GM23248 (cell line): ENCODE measurements at places on chromosomes 11 and 22.

GRCh38 chr22:33743756-33744155, 176.5 kb downstream of the LARGE1 start:
- no peak for DNase-seq

- peak; percentile 35 for DNase-seq
Observed at GRCh38 chr11:78961937-78962701, 387.5 kb upstream of the NARS2 start.

DNA sequence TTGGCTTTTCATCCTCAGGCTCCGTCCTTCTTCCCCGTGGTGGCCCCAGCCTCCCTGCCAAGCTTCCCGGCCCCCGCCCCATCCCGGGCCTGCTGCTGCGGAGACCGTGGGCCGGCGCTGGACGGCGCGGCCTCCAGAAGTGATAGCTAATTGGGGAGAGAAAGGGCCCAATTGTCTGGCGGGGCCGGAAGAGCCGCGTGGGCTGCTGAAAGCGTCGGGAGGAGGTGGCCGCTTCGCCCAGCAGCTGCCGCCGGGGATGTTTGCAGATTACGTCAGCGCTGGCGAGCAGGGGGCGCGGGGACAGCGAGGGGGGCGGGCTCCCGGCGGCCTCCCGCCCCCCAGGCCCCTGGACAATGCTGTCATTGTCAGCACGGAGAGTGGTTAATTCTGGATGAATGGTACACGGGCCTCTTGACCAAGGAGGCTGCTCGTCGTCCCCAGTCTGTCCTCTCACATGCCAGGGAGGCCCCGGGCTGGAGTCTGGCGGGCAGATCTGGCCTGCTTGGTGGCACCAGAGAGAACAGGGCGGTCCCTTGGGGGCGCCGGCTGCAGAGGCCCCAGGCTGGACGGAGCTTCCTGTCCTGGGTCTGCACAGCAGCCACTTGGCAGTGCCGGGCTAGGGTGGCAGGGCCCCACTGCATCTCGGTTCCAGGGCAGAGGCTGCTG, 1.6 kb downstream of the SMIM38 start:
- DNase-seq, result peak; percentile 76

- peak; percentile 55 for DNase-seq
Observed at GRCh38 chr11:134036492-134037045, 32.3 kb upstream of the JAM3 start.

DNA sequence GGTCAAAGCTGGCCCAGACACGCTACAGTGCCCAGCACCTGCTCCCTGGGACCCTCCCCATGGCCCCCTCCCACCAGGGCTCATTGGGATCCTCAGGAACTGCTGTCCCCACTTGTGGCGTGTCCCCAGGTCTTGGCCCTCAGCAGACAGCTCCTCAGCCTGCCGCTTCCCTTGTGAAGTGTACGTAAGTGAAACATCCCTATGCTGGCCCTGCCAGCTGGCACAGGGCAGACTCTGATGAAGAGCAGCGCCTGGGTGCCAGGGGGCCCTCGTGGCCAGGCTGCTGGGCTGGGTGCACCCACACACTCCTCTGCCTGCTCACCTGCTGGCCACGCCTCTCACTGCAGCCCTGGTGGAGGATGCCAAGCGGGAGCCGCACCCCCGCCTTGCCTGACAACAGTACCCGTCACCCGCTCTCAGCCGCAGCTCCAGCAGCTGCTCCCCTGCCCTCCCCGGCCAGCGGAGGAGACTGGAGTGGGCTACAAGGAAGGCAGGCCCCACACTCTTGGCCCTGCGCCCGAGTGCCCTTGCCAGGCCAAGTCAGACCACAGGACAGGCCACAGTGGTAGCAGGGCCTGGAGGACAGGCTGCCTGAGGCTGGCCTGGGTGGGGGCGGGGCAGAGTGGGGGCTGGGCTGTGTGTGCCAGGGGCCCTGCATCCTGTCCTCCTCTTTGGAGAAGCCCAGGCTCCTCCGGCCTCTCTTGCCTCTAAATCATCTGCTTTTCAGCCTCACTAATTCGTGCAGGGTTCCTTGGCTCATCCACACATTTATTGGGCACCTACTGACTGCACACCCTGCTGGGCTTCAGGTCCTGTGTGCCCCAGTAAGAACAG, 39.5 kb downstream of the IGF2 start:
- no peak for DNase-seq

DNA sequence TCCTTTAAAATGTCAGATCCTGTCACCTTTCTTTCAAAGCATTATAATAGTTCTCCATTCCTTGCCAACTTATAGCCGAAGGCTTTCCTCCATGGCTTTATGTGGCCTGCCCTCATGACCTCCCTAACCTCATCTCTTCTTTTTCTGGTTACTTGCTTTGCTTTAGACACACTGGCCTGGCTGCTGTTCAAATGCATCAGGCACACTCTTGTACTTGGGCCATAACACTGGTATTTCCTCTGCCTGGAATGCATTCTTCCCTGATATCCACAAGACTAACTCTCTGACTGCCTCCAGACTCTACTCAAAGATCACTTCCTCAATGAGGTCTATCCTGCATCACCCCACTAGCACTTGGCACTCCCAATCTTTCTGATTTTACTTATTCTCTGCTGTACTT, 710.3 kb downstream of the KCNA4 start:
- DNase-seq, result peak; percentile 85

DNA sequence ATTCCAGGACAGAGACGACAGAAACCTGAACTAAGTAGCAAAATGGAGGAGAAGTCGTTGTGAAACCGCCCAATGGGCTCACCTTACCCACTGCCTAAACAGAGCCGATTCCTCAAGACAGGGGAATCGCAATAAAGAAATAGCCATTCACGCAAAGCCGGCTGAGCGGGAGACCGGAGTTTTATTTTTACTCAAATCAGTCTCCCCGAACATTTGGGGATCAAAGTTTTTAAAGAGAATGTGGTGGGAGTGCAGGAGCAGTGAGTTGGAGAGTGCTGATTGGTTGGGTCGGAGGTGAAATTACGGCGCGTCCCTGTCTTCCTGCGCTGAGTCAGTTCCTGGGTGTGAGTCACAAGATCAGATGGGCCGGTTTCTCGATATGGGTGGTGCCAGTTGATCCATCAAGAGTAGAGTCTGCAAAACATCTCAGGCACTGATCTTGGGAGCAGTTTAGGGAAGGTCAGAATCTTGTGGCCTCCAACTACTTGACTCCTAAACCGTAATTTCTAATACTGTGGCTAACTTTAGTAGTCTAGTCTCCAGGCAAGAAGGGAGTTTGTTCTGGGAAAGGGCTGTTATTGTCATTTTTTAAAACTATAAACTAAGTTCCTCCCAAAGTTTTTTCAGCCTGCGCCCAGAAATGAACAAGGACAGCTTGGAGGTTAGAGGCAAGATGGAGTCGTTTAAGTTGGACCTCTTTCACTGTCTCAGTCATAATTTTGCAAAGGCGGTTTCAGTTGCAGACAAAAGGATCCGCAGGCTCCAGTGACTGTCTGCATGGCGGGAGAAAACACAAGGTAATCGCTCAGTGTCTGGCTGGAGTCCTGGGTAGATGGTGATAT, 34.1 kb downstream of the OR4D9 start:
- no peak for DNase-seq

DNA sequence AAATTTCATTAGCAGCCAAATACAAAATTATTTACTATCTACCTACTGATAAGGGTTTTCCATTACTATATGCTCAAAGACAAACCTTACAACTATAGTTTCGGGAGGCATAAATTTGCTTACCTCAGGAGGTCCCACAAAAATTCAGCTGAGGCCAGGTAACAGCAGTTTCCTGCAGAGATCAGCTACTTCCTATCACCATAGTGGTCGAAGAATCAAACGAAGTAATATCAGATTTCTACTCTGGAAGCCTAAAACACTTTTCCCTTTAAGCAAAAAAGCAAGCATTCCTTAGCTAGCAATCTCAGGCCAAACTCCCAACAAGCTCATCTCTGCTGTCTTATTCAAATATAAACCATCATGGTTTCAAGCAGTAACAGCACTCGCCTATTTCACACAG, 3.1 kb downstream of the NAP1L4 start:
- peak; percentile 25 for DNase-seq

DNA sequence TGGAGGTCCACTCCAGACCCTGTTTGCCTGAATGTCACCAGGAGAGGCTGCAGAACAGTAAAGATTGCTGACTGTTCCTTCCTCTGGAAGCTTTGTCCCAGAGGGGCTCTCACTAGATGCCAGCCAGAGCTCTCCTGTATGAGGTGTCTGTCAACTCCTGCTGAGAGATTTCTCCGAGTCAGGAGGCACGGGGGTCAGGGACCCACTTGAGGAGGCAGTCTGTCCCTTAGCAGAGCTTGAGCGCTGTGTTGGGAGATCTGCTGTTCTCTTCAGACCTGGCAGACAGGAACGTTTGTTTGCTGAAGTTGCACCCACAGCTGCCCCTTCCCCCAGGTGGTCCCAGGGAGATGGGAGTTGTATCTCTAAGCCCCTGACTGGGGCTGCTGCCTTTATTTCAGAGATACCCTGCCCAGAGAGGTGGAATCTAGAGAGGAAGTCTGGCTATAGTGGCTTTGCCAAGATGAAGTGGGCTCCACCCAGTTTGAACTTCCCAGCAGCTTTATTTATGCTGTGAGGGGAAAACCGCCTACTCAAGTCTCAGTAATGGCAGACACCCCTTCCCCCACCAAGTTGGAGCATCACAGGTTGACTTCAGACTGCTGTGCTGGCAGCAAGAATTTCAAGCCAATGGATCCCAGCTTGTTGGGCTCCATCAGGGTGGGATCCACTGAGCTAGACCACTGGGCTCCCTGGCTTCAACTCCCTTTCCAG, 99.4 kb downstream of the PDE3B start:
- no peak for DNase-seq

- no peak for DNase-seq
Observed at GRCh38 chr11:63534895-63535461, 1.6 kb upstream of the PLAAT4 start.

DNA sequence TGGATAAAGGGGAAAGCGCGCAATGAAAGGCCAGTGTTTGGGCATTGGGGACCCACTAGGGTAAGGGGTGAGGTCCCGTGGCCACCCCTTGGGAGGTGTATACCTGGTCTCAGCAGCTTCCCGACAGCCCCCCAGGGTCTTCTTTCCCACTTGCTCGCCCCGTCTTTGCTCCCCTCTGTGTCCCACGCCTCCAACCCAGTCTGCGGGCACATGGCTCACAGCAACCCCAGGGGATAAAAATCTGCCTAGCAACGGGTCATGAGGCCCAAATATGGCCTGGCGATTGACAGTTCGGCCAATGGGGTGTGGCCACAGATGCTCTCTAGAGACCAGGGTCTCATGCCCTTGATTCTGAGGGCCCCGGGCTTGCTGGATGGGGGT, 41.6 kb downstream of the AHNAK start:
- DNase-seq, result peak; percentile 21

GRCh38 chr11:33463059-33463458, 205.9 kb downstream of the HIPK3 start:
- DNase-seq, result peak; percentile 70

DNA sequence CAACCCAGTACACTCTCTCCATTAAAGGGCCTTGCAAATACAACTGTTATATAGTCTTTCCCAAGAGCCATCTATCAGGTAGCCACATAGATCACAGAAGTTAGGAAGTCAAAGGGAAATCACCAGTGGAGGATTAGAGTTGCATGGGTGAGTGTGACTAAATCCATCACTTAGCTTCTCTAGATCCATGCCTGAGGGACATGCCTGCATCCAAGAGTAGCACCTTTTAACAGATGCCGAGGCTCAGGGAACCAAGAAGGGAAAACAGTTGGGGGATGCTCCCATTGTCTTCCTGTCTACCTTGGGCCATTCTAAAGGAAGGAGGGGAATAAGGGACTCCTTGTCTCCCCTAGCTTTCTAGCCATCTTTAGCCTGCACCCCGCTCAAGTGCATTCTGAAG, 77.9 kb downstream of the XRRA1 start:
- DNase-seq, result no peak
